Bronchial smooth muscle cell (primary cell): ENCODE measurements at places on chromosomes 6 and 20. TPM values are rescaled to one million over a fixed set of nuclear protein-coding genes. Genes with fewer than 3 reads are reported as not detected.

Gene REM1
- total RNA-seq, result not detected in 2 replicates

Gene OSBPL2
- 24.3 and 26.3 TPM in 2 replicates for total RNA-seq

Gene CDC5L
- total RNA-seq, result 15.3 and 18.4 TPM in 2 replicates

Gene SLC26A8
- total RNA-seq, result under 0.01 TPM in 1 of 2 replicates, not detected in the other

Gene BACH2
- 0.32 and 0.52 TPM in 2 replicates for total RNA-seq

Gene DPPA5
- not detected in 2 replicates for total RNA-seq

Gene LY6G6C
- not detected in 2 replicates for total RNA-seq

Gene CEP162
- 4.7 and 6.4 TPM in 2 replicates for total RNA-seq

Gene PLA2G7
- not detected in 2 replicates for total RNA-seq
